ENCODE measurements at places on chromosomes 12 and 14.
A peak's percentile ranks its signal among the peaks of the same experiment; 100 is the strongest.

- no peak for DNase-seq
Observed at GRCh38 chr12:47981496-47982260, 18.3 kb downstream of the TMEM106C start.

DNA sequence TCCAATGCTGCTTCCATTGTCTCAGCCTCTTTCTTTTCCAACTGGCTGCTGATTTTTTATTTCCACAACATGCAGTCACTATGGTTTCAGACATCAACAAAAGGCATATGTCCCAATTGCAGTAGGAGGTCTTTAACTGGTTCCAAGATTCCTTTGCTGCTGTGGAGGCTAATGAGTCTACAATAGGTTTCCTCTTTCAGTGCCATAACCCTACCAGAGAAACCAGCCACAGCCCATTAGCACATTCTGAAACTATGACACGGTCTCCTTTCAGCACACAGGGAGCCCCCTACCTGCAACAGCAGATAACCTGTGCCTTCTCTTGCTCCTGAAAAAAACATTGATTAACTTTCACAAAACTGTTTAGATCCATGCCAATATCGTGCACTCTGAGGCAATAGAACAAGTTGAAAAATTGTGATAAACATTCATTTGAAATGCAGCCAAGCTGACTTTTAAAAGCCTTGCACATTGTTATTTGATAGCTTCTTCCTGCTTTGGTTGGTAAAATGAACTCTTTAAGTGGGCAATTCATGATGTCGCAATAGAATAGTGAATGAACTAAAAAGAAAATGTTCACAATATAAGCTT, 32.4 kb downstream of the PLEKHG7 start:
- peak; percentile 45 for DNase-seq

- DNase-seq = no peak
Observed at GRCh38 chr14:55111122-55111708, 17.8 kb upstream of the LGALS3 start.

DNA sequence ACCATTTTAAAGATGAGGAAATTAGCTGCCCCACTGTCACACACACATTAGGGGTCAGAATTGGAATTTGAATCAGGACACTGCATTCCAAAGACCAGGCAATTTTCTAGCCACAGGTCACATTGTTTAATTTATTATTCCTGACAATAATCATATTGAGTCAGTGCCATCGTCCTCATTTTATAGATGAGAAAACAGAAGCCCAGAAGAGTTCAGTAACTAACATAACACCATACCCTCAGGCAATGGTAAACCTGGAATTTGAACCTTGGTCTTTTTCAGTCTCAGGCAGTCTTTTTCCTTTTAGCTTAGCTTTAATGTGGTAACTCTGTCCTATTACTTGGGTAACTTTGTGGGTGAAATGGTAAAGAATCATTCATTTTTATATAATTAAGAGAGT, 330.3 kb upstream of the SYT1 start:
- DNase-seq = no peak

GRCh38 chr12:108811411-108812180, 45.8 kb downstream of the SSH1 start:
- no peak for DNase-seq

- no peak for DNase-seq
Observed at GRCh38 chr12:116962197-116962596, 51.4 kb downstream of the FBXW8 start.

- no peak for DNase-seq
Observed at GRCh38 chr14:54516709-54517108, 7.0 kb downstream of the CGRRF1 start.

- DNase-seq = no peak
Observed at GRCh38 chr14:38391334-38391733, 135.4 kb upstream of the CLEC14A start.

GRCh38 chr12:101929365-101930041, 52.1 kb downstream of the DRAM1 start:
- no peak for DNase-seq

DNA sequence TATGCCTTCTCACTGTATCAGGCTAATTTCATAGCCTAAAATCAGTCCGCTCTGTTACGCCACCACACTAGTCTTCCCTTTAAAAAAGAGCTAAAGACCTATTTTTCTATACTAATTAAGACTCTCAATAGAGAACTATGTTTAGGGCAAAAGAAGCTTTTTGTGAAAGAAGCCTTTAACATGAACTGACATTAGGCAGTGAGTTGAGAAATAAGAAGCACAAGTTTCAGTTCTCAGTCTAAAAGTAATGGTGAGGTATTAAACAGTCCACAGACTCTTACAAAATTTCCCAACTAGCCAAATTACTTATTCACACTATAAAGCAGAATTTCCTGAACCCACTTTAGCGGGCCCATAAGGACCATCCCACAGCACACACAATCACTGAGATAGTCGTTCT, 93.7 kb downstream of the SOX5 start:
- no peak for DNase-seq

DNA sequence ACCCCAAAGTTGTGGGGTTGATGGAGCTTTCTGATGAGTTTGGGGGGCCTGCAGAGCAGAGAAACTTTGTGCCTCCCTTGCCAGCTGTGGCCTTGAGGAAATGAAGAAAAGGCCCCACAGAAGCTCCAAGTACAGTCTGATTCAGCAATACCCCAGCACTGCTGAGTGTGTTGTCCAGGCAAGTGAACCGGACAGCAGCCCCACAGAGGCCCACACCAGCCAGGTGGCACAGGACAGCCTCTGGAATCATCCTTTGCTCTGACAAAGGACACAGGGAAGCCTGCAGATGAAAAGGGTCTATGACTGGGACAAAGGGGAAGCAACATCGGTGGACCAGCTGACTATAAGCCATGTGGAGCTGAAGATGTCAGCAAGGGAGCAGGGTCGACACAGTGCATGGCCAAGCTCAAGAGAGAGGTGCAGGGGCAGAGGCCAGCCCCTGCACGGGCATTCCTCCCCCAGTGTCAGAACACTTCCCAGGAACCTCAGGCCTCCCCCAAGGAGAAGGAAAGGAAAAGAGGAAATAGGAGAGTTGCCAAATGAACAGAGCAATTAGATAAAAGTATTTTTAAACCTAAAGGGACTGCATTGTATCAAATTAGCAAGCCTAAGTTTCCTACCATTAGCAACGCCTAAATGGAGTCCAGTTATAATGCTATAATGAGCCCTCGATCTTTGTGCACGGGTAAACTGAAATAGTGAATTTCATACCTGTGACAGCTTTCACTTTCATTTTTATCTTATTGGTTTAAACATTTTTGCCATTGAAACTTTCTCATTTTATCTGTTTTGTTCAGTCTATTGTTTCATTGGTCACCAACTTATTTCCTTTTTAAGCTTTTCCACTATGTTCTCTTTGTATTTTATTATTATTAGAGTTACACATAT, 46.3 kb upstream of the PTGDR start:
- no peak for DNase-seq

DNA sequence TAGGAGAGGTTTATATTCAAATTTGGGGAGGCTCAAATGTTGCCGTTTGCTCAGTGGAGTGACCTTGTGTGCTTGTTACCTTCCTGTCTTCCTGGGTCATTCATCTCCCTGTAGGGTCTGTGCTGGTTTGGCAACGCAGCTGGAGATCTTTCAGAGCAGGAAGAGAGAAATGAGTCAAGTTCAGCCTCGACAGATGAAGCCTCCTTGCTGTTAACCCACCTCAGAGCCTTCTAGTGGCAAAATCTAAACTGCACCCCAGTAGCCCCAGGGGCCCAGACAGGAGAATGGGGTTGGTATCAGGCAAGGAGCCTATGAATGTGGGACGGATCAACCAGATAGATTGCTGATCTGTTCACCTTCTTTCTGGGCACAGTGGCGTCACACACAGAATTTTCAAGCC, 999.3 kb downstream of the VRK1 start:
- DNase-seq = no peak

DNA sequence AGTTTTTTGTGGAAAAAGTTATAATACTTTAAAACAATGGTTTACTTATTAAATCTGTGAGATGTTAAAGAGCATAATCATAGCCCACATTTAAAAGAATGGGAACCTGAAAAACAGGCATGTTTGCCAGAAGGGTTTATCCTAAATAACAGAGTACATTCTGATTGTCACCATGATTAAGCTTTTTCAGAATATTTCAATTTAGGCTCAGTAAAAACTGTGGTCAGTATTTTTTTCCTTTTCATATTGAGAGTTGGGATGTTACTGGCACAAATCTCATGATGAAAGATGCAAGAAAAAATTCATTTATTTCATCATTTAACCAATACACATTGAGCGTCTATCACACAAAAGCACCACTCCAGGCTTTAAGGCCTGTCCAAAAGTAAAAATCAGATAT, 18.6 kb downstream of the EPS8 start:
- DNase-seq = no peak

GRCh38 chr14:104351849-104352492, 213.6 kb downstream of the KIF26A start:
- no peak for DNase-seq

DNA sequence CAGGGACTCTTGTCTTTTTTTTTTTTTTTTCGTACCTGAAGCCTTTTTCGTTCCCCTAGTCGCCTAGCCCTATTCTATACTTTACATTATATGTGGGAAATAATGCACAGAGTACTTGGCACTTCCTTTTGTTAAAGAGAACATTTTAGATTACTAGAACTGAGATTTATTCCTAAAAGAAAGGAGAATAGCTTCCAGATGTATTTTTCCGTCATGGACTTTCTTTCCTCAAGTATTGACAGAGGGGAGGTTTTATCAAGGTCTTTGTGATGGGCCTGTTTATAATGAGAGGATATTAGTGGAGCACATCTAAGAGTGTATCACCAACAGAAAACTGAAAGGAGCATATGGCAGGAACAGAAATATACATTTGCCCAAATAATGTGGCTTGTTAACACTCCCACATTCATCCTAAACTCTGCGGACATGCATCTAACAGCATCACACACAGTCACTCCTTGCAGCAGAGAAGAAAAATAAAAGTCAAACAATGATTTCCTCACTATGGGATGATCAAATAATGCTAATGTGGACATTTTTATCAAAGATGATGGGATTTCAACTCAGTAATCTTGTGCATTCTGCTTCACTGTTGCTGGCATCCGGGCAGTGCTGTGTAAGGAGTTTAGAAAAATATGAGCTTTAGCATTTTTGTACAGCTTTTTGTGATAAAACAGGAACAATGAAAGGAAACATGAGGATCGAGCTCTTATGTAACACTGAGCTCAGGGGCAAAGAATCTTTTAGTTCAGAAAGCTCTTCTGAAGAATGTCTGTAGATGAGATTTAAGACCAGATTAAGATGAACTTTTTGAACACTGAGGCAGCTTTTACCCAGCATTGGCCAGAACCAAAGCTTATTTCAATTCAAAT, 183.1 kb downstream of the EGLN3 start:
- DNase-seq = no peak

DNA sequence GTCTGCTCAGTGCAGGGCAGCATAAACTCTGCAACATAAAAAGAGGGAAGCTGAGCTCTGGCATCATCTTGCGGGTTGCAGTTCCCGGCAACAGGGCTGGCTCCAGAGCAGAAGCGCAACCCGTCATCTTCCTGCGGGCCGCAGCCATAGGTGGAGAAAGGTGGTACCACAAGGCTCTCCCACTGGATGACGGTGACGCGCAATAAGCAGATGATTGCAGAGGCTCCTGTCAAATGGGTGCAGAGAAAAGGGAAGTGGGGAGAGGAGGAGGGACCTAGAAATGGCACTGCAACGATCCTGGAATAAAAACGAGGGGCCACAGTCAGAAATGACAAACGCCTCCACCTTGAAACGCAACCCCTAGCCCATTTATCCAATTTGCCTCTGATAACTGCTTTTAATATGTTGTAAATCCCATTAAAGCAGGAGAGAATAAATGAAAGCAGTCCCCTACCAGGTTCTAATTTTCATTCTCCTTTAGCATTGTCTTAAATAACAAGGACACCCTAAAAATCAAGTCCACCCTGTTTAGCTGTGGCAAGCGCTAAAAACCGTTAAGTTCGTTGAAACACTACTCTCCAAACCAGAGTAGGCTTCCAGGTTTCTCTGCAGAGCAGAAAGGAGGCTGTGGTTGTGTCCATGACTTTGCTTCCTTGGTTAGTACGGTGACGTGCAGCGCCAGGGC, 30.9 kb upstream of the TUBA1C start:
- DNase-seq = no peak

DNA sequence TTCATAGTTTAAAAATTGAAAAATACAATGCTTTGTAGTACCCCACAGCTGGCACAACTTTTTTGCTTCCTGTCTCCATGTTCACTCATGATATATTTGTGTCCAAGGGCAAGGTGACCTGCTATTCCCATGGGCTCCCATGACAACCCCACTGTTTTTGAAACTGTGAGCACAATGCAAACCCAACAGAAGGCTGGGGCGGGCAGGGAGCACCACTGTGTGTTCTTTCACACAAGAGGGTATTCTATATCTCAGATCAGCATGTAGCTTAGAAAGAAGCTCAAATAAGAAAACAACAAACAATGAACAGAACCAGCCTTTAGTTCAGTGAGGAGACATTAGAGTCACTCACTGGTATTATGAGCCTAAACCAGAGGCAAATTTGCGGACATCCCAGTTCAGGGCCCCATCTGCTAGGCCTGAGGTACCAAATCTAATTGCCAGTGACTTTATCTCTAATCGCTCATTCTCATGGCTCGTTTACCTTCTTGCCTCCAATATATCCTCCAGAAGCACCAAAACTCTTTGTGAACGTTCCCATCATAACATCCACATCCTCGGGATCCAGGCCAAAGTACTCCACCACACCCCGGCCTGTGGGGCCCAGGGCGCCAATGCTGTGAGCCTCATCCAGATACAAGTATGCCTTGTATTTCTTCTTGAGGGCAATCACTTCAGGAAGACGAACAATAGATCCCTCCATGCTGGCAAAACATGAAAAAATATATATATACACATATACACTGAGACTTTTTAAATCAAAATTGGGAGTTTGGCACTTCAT, 56.4 kb upstream of the ISM2 start:
- DNase-seq = no peak

- no peak for DNase-seq
Observed at GRCh38 chr12:83630526-83630925, 943.8 kb downstream of the TMTC2 start.

GRCh38 chr14:47961634-47962033, 286.2 kb upstream of the MDGA2 start:
- no peak for DNase-seq

DNA sequence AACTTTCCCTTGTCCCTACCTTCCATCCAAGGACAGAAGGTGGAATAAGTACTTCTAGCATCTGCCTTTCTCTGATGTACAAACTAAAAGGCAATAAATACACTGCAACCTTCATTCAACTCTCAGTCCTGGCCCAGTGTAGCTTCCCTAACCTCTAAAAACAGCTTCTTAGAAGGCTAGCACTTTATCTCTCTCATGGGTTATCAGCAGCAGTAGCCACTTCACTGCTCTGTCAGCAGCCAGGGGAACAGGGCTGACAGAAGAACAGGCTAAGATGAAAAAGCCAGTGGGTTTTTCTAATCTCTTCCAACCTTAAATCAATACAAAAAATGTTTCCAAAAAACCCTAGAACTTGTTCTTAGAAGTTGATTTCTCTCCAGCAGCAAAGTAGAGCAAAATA, 13.2 kb downstream of the BAZ2A start:
- no peak for DNase-seq

GRCh38 chr14:90397425-90398314, 841 bp downstream of the CALM1 start:
- DNase-seq = peak; percentile 64

All from iPS-NIHi11 (cell line).